Large intestine (tissue), 12 donors: ENCODE measurements at places on chromosomes 1 and 21. TPM values are rescaled to one million over a fixed set of nuclear protein-coding genes. Genes with fewer than 3 reads are reported as not detected.
A peak's percentile ranks its signal among the peaks of the same experiment; 100 is the strongest.

GJA5 gene
- polyA plus RNA-seq, result 5.1 TPM

HCRTR1 gene
- polyA plus RNA-seq, result 0.81 TPM

ZNF683 gene
- 0.27 TPM for polyA plus RNA-seq

RHD gene
- 1.5 TPM for polyA plus RNA-seq

ZMYND12 gene
- 1.3 TPM for polyA plus RNA-seq

NKAIN1 gene
- 2.7 TPM for polyA plus RNA-seq

FAM72D gene
- 1.2 TPM for polyA plus RNA-seq

FCRLB gene
- 0.60 TPM for polyA plus RNA-seq

PRAMEF18 gene
- not detected for polyA plus RNA-seq

HAO2 gene
- 0.91 TPM for polyA plus RNA-seq

GRCh38 chr1:159943908-159944622 is 1.3 kb downstream of the IGSF9 start:
- no peak for DNase-seq

DNA sequence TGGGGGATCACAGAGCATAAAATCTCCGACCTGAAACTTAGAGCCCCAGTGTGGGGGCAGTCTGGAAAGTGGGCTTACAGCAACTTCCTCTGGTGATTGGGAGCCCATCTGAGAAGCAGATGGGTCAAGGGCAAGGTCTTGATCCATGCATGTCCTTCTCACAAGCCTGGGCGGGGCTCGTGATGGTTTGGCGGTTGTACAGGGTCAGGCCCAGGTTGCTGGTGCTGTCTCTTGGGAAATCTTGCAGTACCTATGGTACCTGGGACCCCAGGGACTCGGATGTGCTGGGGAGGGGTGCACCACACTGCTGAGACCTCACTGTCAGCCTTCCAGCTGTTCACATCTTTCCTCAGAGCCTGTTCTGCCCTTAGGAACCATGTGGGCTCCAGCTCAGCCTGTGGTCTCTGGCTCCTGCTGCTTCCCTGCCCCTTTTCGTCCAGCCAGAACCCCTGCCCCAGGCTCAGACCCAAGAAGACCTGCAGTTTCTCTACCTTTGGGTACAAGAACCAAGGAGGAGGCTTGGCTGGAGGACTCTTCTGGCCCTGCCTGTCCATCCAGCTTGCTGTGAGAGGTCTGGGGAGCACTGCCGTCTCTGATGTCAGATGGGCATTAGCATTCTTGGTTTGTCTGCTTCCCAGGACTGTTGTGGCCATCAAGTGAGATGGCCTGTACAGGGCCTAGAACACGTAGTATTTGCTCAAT is 24.5 kb downstream of the WNT4 start:
- no peak for DNase-seq

GRCh38 chr1:240800291-240800690 is 188.3 kb upstream of the GREM2 start:
- no peak for DNase-seq

GRCh38 chr1:189958756-189959155 is 518.9 kb downstream of the BRINP3 start:
- no peak for DNase-seq

- DNase-seq, result no peak
These were observed 73.7 kb downstream of the KCNK2 start for GRCh38 chr1:215156232-215156631.

DNA sequence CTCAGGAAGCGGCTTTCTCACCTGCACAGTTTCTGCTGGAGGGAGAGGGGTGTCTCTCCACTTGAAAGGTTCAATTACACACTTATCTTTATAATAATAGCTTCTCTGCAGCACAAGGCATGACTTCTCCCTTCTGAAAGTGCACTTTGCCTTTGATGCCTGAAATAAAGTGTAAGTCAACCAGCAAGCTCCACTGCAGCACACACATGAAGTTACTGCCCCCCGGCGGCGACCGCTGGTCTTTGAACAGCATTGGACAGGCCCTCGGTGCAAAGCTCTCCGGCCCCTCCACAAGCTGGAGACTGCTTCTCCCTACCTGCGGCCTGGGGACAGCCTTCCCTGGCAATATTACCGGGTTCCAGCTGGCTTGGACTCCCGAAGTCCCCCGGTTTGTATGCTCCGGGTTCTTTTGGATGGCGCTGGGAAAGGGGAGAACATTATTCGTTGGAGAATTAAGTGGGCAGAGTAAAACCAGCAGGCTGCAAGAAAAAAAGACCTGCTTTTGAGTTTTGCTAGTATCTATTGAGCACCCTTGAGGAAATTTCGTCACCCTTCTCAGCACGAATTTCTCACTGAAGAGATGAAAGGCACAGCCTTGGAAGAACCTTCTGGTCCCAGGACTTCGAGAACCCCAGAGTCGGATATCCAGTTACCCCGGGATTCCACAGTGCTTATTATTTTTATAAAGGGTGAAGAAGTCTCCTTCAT is 11.8 kb downstream of the RCAN1 start:
- peak; percentile 87 for DNase-seq

DNA sequence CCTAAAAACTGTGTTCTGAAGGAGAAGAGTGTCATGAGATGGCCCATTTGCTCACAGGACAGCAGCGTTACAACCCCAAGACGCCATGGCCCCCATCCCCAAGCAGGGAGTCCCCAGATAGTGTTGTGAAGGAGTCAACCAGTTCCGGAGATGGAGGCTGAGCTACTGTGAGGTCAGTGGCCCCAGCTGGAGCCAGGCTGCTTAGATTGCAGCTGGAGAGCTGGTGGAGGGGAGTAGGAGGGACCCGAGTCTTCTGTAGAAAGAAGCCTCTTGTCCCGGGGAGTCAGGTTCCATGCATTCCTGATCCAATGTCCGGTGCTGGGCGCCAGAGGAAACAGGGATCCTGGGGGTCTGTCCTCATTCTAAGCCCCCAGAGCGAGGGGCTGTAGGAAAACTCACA is 93.5 kb upstream of the SIM2 start:
- no peak for DNase-seq

DNA sequence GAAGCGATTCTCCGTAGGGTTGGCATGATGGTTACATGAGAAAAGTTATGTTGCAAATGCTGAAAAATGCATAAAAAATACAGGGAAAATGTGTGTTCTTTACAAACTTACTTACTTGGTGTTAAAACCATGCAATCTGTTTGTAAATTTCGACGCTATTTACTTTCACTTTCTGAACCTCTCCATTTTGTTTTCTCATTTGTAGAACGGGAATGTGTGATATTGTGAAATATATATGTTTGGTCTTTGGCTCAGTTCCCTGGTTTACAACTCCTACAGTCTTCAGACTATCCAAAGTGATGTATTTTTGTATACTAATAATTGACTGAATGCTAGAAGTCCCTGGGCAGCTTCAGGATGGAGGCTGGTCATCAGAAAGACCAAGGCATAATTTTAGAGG is 982.3 kb downstream of the ADGRL2 start:
- DNase-seq, result no peak

- no peak for DNase-seq
These were observed 4.6 kb upstream of the FOXE3 start for GRCh38 chr1:47411436-47411835.

GRCh38 chr1:151728151-151729054 is 7.1 kb downstream of the RIIAD1 start:
- no peak for DNase-seq

GRCh38 chr1:58739856-58740466 is 40.1 kb upstream of the MYSM1 start:
- peak; percentile 52 for DNase-seq

- DNase-seq, result no peak
These were observed 31.0 kb upstream of the BEND5 start for GRCh38 chr1:48807554-48808260.

DNA sequence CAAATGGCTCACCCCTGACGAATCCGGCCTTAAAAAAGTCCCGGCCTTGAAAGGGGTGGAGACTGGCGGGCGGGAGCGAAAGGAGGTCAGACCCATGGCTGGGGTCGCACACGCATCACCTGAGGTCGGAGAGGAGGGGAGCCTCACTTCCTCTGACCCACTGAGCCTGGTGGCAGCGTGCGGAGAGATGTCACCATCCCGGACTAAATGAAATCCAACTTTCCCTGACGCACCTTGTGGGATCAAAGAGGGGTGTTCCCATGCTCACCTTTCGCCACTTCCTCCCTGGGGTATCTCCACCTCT is 709 bp upstream of the SLC41A1 start:
- DNase-seq, result no peak
